ENCODE measurements at places on chromosomes 11 and 22.
A peak's percentile ranks its signal among the peaks of the same experiment; 100 is the strongest.

- no peak overlapping the region for H3K4me3 ChIP-seq
- no peak for DNase-seq
- H3K27ac ChIP-seq = no peak overlapping the region
- H3K36me3 ChIP-seq = no peaks in the 10 kb centered on the region
- H3K4me1 ChIP-seq = no peaks in the 10 kb centered on the region
Measured at GRCh38 chr22:46280999-46281623, 13.3 kb downstream of the TTC38 start.

DNA sequence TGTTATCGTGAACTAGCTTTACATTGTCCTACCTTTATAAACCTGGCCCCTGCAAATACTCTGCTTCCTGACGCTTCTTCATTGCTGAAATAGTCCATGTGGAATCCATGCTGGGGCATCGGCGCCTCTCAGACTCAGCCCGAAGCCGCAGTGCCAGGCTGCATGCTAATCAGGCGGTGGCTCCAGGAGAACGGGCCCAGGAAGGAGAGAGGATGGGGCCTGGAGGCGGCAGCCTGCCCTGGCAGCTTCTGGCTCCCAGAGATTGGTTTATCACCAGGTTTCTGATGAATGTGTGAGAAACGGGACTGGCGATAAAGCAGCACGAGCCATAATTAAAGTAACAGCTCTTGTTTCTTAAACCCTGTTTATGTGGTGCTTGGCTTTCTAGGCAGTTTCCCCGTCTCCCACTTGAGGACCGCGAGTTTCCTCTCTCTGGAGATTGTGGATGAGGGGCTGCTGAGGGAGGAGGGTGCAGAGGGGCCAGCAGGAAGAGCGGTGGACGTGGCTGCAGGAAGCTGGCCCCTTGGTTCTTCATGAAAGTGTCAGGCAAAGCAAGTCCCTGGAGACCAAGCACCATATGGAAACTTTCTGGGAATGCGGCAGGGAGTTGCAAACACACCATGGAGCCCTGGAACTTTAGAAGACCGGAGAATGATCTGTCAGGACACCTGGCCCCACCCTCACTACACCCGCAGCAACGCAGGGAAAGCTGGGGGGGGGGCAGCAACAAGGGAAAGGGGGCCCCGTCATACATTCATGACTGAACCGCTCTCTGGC, 93.4 kb downstream of the NTM start:
- H3K36me3 ChIP-seq = no peaks in the 10 kb centered on the region
- DNase-seq = no peak
- H3K4me3 ChIP-seq = no peak overlapping the region
- peaks cover 23% of the 10 kb centered on the region for H3K4me1 ChIP-seq
- no peak overlapping the region for H3K27ac ChIP-seq
- no peaks in the 10 kb centered on the region for H3K27me3 ChIP-seq

- no peak for DNase-seq
- no peaks in the 10 kb centered on the region for H3K27me3 ChIP-seq
- no peaks in the 10 kb centered on the region for H3K36me3 ChIP-seq
- peaks cover 38% of the 10 kb centered on the region for H3K4me1 ChIP-seq
- no peak overlapping the region for H3K27ac ChIP-seq
- H3K4me3 ChIP-seq = no peak overlapping the region
Measured at GRCh38 chr11:131884461-131885073, 514.2 kb downstream of the NTM start.

DNA sequence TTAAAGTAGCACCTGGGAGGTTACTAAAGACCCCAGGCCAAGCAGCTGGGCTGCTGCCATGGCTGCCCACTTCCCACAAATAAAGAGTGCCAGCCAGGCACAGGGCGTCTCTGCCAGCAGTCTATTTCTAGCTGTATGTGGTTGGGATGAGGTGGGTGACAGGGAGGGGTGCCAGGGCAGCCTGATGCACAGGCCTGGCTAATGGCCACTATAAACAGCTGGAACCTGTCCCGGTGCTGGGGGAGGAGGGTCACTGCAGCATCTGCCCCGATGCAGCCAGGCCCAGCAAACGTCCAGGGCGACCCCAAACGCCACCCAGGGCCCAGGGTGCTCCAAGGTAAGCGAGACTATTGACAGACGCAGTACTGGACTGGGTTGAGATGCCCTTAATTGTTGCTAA, 37.4 kb downstream of the SCUBE1 start:
- DNase-seq = no peak
- no peak overlapping the region for H3K4me3 ChIP-seq
- H3K4me1 ChIP-seq = peaks cover 34% of the 10 kb centered on the region
- H3K27ac ChIP-seq = no peak overlapping the region

- H3K4me1 ChIP-seq = peaks cover 9% of the 10 kb centered on the region
- H3K27me3 ChIP-seq = no peaks in the 10 kb centered on the region
- H3K27ac ChIP-seq = no peak overlapping the region
- H3K4me3 ChIP-seq = no peak overlapping the region
Measured at GRCh38 chr11:20235164-20235563, 74.9 kb upstream of the DBX1 start.

DNA sequence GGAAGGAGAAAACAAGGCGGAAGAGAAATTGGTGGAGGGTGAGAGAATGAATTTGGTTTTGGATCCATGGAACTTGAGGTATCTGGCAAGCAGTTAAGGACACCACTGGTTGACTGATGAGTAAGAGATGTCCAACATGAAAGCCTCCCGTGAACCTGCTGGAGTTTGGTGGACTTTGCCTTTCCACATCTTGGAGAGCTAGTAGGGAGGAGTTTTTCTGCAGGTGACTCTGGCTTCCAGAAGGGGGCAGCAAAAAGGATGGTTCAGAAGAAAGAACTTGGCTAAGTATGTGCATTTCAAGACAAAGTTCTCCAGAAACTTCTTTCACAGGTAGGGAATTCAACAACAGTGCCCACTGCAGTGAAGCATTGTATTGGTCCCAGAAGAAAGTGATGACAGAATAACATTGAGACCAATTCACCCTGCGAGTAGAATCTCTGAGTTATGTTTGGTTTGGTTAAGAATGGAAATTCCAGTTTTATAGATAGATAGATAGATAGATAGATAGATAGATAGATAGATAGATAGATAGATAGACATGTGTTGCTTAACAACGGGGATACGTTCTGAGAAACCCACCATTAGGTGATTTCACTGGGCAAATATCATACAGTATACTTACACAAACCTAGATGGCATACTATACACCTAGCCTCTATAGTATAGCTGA, 28.5 kb downstream of the DCDC1 start:
- H3K4me1 ChIP-seq = no peaks in the 10 kb centered on the region
- H3K27me3 ChIP-seq = no peaks in the 10 kb centered on the region
- DNase-seq = peak; percentile 49
- no peak overlapping the region for H3K27ac ChIP-seq

GRCh38 chr11:116231543-116231942, 541.2 kb downstream of the BUD13 start:
- DNase-seq = no peak
- H3K4me1 ChIP-seq = peaks cover 4% of the 10 kb centered on the region
- H3K4me3 ChIP-seq = no peak overlapping the region
- H3K36me3 ChIP-seq = no peaks in the 10 kb centered on the region

DNA sequence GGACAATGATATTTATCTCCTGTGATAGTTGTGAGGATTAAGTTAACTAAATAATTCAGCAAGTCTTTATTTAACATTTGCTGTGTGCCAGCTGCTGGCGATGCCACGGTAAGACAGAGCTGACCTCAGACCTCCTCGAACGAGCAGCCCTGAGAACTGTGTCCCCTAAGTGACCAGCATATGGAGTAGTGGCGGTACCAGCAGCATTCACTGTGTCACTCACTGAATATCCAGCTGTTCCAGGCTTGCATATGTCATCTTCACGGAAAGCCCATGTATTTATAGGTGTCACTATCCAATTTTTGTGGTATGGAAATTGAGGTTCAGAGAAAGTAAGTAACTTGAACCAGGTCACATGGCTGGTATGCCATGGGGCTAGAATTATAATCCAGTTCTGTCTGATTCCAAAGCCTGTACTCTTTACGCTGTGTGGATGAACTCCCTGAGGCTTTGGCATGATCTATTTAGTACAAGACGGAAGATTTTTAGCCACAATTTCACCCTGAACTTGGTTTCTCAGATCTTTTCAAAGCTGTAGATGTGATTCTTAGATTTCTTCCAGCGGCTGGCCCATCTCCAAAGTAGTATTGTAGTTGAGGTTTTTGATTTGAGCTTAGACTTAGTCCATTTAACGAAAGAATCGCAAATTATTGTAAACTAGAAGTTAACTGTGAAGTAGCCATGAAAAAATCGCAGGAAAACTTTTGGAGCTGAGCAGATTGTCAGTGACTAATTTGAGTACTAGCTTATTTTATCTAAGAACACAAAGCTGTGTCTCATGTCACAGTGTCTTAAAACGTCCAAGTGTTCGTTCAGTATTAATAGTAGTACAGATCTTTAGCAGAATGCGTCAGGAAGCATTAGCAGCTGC, 49.4 kb upstream of the MYO18B start:
- no peaks in the 10 kb centered on the region for H3K36me3 ChIP-seq
- H3K27me3 ChIP-seq = no peaks in the 10 kb centered on the region
- H3K4me3 ChIP-seq = no peak overlapping the region
- DNase-seq = no peak
- H3K27ac ChIP-seq = no peak overlapping the region
- H3K4me1 ChIP-seq = no peaks in the 10 kb centered on the region

- no peak overlapping the region for H3K4me3 ChIP-seq
- H3K27ac ChIP-seq = no peak overlapping the region
- peaks cover 30% of the 10 kb centered on the region for H3K4me1 ChIP-seq
- no peak for DNase-seq
Measured at GRCh38 chr11:113272281-113272680, 42.1 kb upstream of the TTC12 start.

- H3K27me3 ChIP-seq = peaks cover 6% of the 10 kb centered on the region
- DNase-seq = no peak
- H3K4me1 ChIP-seq = peaks cover 11% of the 10 kb centered on the region
Measured at GRCh38 chr22:39724857-39725256, 154.3 kb downstream of the CACNA1I start.

GRCh38 chr11:61783717-61784505, 8.5 kb downstream of the TMEM258 start:
- H3K4me3 ChIP-seq = no peak overlapping the region
- H3K36me3 ChIP-seq = no peaks in the 10 kb centered on the region
- DNase-seq = no peak
- no peaks in the 10 kb centered on the region for H3K27me3 ChIP-seq
- no peak overlapping the region for H3K27ac ChIP-seq
- no peaks in the 10 kb centered on the region for H3K4me1 ChIP-seq

GRCh38 chr11:121134741-121135312, 33.8 kb downstream of the TECTA start:
- H3K36me3 ChIP-seq = no peaks in the 10 kb centered on the region
- DNase-seq = no peak
- no peak overlapping the region for H3K4me3 ChIP-seq

GRCh38 chr11:60860943-60861342, 5.2 kb upstream of the PTGDR2 start:
- H3K4me3 ChIP-seq = no peak overlapping the region
- no peaks in the 10 kb centered on the region for H3K27me3 ChIP-seq
- H3K27ac ChIP-seq = no peak overlapping the region
- H3K36me3 ChIP-seq = no peaks in the 10 kb centered on the region

DNA sequence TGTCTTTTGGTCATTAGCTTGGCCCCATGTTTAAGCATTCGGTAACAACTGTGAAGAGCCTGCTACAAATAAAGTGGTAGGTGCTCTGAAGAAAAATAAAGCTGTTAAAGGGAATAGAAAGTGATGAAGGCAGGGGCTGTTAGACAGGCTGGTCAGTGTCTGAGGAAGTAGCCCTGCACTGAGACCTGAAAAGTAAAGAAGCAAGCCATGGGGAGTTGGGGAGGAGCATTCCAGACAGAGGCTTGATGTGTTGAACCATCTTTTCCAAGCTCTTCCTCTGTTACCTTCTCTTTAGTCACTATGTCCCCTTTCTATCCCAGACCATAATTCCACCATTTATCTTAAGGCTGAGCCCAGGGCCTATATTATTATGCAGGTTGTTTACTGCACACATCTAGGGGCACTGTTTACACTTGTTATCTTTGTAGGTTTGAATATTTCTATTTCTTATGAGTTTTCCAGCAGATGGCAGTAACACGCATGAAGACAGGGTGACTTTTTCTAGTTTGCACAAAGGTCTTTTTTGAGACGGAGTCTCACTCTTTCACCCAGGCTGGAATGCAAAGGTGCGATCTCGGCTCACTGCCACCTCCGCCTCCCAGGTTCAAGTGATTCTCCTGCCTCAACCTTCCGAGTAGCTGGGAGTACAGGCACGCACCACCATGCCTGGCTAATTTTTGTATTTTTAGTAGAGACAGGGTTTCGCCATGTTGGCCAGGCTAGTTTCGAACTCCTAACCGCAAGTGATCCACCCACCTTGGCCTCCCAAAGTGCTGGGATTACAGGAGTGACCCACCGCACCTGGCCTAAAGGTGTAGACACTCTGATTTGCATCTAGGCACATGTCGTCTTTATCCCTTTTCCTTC, 23.0 kb downstream of the ZFTA start:
- H3K4me1 ChIP-seq = no peaks in the 10 kb centered on the region
- no peak overlapping the region for H3K4me3 ChIP-seq
- no peak for DNase-seq
- peak overlapping the region; percentile 46 for H3K27ac ChIP-seq

GRCh38 chr11:78039919-78040671, 17.0 kb upstream of the KCTD14 start:
- no peak overlapping the region for H3K27ac ChIP-seq
- DNase-seq = no peak
- no peak overlapping the region for H3K4me3 ChIP-seq
- peaks cover 4% of the 10 kb centered on the region for H3K27me3 ChIP-seq

- H3K4me3 ChIP-seq = peak overlapping the region; percentile 96
- peaks cover 23% of the 10 kb centered on the region for H3K4me1 ChIP-seq
- no peak for DNase-seq
- no peak overlapping the region for H3K27ac ChIP-seq
- H3K27me3 ChIP-seq = no peaks in the 10 kb centered on the region
- H3K36me3 ChIP-seq = no peaks in the 10 kb centered on the region
Measured at GRCh38 chr11:28110821-28111200, 2.6 kb downstream of the METTL15 start.

- no peaks in the 10 kb centered on the region for H3K27me3 ChIP-seq
- no peak overlapping the region for H3K4me3 ChIP-seq
- H3K4me1 ChIP-seq = no peaks in the 10 kb centered on the region
- H3K27ac ChIP-seq = no peak overlapping the region
- DNase-seq = no peak
- H3K36me3 ChIP-seq = peaks cover 24% of the 10 kb centered on the region
Measured at GRCh38 chr11:17129003-17129402, 51.5 kb upstream of the RPS13 start.

DNA sequence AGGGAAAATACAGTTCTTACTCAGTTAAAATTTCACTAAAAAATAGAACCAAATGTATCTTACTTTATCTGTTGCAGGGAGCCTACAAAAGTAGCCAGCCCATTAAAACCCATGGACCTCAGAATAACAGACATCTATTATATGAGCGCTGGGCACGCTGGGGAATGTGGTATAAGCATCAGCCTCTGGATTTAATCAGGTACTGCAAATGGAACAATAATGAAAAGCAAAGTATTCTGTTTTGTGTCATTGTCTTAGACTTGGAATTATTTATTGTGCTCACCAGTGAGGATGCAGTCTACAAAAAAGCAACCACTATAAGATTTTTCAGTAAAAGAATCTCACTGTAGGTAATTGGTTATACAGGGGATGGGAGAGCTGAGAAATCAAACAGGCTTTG, 30.2 kb downstream of the MUC15 start:
- H3K27me3 ChIP-seq = no peaks in the 10 kb centered on the region
- peaks cover 10% of the 10 kb centered on the region for H3K4me1 ChIP-seq
- H3K36me3 ChIP-seq = no peaks in the 10 kb centered on the region
- H3K4me3 ChIP-seq = no peak overlapping the region
- H3K27ac ChIP-seq = no peak overlapping the region

Data from neural progenitor cell (in vitro differentiated cells).